ENCODE measurements at places on chromosomes 5 and 9.

DNA sequence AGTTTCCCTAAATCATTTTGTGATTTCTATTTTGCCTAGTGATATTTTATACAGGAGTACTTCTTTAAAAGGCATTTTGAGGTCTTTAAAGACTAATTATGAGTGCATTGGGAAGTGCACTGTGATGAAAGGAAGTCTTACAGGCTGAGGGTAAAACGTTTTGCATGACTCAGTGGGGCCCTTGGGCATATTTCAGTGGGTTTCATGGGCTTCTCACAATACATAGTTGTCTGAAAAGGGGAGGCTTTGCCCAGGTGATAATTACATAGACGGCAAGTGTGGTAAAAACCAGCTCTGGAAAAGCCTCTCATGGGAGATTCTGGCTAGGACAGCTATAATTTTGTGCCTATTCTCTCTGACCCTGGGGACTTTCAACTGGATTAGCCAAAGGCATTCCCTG lies 387.2 kb downstream of the ARHGEF28 start:
- no peak for DNase-seq

GRCh38 chr9:23746317-23746716 lies 79.7 kb downstream of the ELAVL2 start:
- no peak for DNase-seq

GRCh38 chr9:23581931-23582330 lies 244.1 kb downstream of the ELAVL2 start:
- DNase-seq: no peak

GRCh38 chr9:137358126-137358525 lies 56.1 kb upstream of the NRARP start:
- DNase-seq: no peak

DNA sequence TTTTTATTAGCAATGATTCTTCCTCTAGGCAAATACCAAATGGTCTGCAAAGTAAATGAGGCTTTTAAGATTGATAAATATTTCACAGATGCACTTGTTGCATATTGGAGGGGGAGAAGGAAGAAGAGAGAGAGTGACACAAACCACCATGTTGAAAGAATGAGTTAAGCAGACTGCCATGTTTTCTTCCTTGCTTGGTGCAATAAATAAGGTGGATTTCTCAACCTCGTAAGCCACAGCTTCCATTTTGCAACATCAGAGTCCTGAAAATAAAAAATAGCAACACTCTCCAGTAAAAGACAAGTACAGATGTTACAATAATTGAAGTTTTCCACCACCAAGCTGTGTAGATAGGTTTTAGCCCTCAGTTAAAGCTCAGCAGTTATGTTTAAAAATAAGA lies 202.9 kb downstream of the SGCD start:
- DNase-seq: no peak

DNA sequence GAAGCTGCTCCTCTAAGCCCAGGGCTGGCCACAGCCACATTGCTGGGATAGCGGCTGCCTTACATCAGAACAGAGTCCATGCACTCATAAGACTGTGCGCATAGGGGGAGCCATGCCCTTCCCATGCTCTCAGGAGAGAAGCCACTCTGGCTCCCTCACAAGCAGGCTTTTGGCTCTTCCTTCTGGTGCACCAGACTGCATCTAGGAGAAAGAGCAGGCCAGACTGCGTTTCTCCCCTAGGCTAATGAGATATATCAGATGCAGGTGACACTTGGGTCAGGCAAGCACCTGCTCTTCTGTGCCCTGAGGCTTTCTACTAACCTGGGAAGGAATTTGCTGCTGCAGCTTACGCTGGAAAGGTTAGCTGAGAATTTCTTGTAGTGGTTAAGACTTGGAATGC lies 43.2 kb upstream of the BRINP1 start:
- DNase-seq: no peak

DNA sequence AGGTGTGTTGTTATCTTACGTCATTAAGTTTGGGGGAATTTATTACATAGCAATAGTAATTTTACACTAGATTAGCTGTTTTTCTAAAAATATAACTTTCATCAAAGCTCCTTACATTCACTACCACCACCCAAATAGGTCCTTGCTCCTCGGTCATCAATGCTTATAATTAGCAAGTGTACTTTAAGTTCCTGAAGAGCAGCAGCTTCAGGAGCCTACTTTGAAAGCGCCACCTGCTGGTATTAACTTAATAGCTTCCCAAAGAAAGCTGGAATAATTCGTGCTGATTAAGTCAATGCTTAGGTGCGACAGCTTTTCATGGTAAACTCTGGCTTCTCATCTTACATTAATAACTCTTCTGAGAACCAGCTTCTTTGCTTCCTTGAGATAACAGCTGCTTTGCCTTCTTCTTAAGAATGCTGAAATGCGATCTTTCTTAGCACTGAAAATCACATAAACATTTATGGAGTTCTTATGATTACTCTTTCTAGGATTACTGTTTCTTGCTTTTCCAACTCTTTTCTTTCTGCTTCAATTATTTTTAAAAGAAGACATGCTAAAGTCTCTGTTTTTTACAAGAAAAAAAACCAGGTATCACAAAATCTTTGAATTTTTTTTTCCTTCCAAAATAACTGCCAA lies 10.0 kb upstream of the C5 start:
- DNase-seq: no peak

GRCh38 chr5:89988129-89988810 lies 421.3 kb downstream of the CETN3 start:
- no peak for DNase-seq

DNA sequence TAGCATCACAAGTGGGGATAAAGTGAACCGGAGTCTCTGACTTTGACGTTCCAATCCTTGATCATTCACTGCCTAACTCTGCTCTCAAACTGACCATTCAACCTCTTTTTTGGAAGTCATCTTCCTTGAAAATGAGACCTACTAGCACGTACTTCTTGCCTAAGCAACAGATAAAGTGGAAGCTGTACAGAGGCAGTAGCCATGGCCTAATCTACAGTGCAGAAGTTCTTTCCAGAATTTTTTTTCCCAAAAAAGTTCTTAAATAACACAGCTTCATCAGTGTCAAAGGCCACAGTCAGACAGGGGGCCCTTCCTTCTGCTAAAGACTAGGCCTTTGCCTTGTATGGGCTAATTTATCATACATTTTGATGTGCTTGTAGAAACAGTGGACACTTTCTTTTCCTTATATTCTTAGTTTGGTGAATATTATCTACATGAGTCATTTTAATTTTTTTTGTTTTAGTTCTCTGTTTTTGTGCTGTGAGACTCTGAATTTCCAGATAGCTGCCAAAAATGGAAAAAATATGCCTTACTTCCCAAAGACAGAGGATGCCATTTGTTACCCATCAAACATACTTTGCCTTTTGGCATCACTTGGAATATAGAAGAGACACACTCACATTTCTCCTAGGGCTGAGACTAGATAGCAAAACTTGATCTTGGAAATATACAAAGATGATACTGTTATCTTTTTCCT lies 96.3 kb upstream of the VCAN start:
- DNase-seq: no peak

- no peak for DNase-seq
Measured at GRCh38 chr9:136011376-136011702, 50.2 kb upstream of the UBAC1 start.

GRCh38 chr9:17843236-17843635 lies 264.4 kb downstream of the SH3GL2 start:
- no peak for DNase-seq

DNA sequence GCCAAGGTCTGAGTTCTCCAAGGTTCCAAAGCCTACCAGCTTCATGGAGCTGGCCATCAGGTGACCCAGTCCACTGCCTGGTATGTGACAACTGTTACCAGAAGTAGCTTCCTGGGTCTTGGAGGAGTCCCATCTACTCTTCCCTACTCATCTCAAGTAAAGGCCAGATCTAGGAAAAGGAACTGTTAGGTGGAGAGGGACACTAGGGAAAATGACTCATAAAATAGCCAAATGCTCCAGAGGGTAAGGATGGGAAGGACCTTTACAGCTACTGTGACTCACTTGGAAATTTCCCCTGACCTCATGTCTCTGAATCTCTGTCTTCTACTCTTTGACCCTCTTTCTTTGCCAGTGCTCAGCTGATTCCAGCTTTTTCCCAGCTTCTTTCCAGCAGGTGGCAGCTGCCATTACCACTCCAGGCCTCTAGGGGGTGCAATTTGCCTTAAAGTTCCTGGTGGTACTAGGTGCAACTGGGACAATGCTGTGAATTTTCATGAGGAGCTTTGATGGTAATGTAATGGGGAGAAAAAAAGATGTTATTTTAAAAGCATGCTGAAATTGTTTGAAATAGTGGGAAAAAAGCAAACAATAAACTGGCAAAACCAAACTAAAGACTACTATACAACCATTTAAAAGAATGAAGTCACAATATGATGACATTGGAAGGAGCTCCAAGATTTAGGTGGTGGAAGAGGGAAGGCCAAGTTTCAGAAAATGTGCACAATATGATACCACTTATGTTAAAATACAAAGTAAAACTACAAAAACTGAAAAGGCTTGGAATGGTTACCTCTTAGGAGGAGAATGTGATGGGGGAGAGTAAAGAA lies 27.1 kb upstream of the MYORG start:
- DNase-seq: no peak

GRCh38 chr9:130341839-130342713 lies 76.5 kb downstream of the HMCN2 start:
- DNase-seq: no peak

DNA sequence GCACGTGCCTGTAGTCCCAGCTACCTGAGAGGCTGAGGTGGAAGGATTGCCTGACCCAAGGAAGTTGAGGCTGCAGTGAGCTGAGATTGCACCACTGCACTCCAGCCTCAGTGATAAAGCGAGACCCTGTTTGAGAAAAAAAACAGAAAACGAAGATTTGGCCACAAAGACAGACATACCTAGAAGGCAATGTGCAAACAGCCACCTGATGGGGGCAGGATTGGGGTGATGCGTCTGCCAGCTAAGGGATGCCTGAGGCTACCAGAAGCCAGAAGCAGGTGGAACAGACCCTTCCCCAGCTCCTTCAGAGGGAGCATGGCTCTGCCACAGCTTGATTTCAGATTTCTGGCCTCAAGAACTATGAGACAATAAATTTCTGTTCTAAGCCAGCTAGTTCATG lies 2.9 kb downstream of the HIGD2A start:
- no peak for DNase-seq

GRCh38 chr9:95506678-95507463 lies 9.9 kb downstream of the PTCH1 start:
- peak; percentile 10 for DNase-seq

- no peak for DNase-seq
Measured at GRCh38 chr9:86545090-86545489, 190.9 kb upstream of the TUT7 start.

- DNase-seq: no peak
Measured at GRCh38 chr5:127492854-127493738, 24.3 kb upstream of the PRRC1 start.

GRCh38 chr9:123131258-123131657 lies 97.8 kb downstream of the GPR21 start:
- DNase-seq: no peak

GRCh38 chr5:96538808-96539250 lies 105.8 kb upstream of the PCSK1 start:
- DNase-seq: no peak

- no peak for DNase-seq
Measured at GRCh38 chr5:6461793-6462650, 13.4 kb downstream of the UBE2QL1 start.

GRCh38 chr9:113573046-113573958 lies 109.8 kb downstream of the RGS3 start:
- no peak for DNase-seq

GRCh38 chr9:4939118-4939561 lies 45.9 kb upstream of the JAK2 start:
- no peak for DNase-seq

DNA sequence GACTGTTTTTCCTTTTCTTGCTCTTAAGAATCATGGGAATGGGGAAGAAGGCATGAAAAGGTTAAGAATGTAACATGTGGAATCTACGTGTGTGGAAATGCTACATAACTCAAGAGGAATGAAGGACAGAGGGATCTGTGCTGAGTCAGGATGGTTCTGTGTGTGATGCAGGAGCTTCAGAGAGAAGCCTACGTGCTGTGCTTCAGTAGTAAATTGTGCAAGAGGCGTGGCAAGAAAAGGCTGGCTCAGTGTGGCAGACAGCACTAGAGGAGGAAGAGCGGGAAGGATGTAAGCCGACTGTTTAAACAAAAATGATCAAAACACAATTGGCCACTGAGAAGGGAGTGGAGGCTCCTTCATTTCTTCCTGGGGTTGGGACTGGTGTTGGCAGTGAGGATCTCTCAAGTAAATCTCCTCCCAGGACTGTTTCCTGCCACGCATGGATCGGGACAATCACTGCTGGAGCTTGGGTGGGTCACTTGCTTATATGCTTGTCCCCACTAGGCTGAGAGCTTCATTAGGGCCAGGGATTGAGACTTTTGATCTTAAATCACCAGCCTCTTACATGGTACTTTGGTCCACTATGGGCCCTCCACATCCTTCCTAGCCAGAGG lies 59.4 kb upstream of the BASP1 start:
- no peak for DNase-seq

DNA sequence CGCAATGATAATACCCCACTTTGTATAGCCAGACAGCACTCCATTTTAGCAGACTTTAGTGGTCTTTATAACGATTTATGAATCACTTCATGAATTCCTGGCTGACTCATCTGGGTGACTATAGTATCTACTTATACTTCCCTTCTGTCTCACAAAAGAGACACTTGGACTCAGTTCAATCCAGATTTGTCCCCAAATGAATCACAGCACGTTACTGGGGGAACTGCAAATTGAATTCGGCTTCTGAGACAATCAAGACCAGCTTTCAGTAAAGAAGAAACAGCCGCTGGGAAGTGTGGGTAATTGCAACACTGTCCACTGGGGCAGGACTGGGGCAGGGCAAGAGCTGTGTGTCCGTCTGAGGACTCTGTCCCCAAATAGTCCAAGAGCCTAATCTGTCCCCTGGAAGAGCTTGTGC lies 337.3 kb upstream of the RFX3 start:
- no peak for DNase-seq

DNA sequence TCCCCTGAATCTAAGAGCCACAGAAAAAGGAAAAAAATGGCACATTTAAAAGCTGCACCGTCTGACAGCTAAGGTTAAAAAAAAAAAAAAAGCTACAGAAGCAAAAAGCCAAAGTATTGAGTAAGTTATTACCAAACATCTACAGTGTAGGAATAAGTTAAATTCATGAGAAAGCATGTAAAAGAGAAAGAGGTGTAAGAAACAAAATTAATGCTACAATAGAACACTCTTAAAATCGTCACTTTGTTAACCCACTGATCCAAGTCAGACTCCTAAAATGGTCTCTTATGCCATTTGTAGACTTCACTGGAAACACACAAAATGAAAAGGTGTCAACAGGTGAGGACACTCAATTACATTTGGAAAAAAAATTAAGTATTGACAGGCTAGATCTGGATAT lies 120.2 kb downstream of the SSBP2 start:
- DNase-seq: no peak

DNA sequence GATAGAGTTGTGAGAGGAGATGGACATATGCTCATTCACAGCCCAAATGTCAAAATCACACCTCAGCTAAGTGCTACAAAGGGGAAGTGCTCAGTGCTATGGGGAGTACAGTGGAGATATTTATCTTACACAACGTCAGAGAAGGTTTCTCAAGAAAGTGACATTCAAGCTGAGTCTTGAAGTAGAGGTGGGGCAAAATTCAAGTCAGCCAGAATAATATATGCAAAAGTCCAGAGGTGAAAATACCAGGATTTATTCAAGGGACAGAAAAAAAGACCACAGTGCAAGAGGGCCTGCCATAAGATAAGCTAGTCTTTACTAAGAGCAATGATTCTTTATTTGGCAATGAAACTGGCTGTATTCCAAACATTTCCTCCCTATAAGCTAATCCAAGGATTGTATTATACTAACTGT lies 327.8 kb upstream of the PIK3R1 start:
- no peak for DNase-seq
